ENCODE measurements at places on chromosomes 1 and 21.

GRCh38 chr1:30325999-30326398, 397.4 kb downstream of the MATN1 start:
- ATAC-seq = no peak

GRCh38 chr1:165551469-165551868, 7.7 kb downstream of the LRRC52 start:
- no peak for ATAC-seq

DNA sequence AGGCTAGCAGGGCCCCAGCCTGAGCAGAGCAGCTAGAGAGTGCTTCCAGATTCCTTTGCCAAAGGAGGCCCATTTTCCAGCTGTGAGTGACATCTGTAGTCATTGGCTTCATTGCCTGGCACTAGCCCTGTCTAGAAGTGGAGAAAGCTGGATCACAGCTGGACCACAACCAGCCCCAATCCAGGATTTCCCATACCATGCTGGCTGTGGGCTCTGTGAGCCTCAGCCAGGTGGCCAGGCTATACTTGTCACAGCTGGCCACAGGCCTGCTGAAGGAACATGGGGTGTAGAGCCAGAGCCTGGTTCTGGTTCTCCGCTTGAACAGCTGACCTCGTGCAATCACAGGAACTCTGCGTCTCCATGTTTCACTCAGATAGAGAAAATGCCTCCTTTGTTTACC, 36.6 kb downstream of the RIMKLA start:
- no peak for ATAC-seq

DNA sequence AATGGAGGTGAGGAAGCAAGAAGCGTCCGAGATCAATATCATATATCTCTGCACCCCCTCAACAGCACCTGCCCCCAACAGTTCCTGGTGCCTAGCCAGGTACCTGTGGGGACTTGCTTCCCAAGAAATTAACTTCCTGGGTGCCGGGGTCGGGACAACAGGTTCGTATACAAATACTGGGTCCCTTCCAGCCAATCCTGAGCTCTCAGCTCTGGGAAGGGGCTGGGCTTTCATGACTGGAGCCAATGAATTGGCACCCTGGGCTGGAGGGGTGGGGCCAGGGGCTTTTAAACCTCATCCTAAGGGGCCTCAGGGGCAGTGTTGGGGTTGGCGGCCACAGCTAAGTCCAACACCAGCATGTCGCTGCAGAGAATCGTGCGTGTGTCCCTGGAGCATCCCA, at the start of gene PADI3:
TSS of gene PADI3 (plus strand) at position 318 of the 400 bp plus-strand sequence. CDS start at position 358, 40 bp downstream.
- ATAC-seq = no peak

DNA sequence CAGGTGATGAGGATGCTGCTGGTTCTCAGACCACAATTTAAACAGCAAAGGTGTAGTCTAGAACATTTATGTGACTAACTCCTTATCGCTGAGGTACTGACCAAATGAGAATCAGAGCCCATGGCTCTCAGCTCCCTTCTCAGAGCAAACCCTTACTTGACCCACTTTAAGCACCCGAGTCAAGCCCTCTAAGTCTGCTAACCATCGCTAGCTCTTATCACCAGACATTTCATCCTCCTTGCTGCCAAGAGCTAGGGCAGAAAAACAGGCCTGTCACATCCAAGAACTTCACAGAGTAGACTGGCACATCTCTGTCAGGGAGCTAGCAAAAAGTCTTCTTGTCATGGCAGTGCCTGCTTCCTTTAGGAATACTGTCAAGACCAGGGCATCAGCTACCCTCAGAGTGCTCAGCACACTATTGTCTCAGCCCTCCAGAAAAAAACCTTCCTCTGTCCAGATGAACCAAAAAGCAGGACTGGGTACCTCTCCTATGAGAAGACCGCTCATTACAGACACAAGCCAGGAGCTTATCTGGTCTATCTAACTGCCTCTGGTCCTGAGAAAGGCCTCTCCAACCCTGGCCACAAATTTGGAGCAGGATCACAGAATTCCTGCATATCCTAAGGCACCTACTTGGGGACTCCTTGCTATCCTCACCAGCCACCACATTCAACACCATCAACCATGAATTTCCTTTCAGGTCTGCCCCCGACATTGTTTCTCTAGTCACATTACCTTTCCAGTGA, 26.2 kb downstream of the ERI3 start:
- no peak for ATAC-seq

Data from esophagus mucosa (tissue), 1 donor.